Renal pelvis (tissue), 12 donors: ENCODE measurements at places on chromosomes 13 and 19.

GRCh38 chr13:48829536-48829935 lies 146.2 kb upstream of the FNDC3A start:
- no peak for DNase-seq

GRCh38 chr13:109255141-109255856 lies 531.1 kb downstream of the IRS2 start:
- DNase-seq: no peak

DNA sequence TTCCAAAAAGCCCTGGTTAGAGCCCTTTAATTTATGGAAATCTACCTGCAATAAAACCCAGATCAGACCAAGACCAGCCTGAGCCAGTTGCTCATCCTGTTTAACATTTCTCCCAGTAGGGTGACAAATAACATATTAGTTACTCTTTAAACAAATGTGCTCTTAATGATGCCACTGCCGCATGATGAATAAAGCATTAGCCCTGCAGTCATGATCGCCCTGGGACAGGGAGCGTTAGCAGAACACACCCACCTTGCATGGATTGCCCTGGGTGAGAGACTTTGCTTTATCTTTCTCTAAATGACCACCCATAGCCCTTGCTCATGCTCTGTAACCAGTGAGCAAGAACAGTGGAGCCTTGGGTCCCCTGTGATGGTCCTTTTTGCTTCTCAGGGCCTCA lies 362.4 kb downstream of the ENOX1 start:
- DNase-seq: no peak

- no peak for DNase-seq
Observed at GRCh38 chr13:21453387-21454081, 5.6 kb downstream of the ZDHHC20 start.

DNA sequence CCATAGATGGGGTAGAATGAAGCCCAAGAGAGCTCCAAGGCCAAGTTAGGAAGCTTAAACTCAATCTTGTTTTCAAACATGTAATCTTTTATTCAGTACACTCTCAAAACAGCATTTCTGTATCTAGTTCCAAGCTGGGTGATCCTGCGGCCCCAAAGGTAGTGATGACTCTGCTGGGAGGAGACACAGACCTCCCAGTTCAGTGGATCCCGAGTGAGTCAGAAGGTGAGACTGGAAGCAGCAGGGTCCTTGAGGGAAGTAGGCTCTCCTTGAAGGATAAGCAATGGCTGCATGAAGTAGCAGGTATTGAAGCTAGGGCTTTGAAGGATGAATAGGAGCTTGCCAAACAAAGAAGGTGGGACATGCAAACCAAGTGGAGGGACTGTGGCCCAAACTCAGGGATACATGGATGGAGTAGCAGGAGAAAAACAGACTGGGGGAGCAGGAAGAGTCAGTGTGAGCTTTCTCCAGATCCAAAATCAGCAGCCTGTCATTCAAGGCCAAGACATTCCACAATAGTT lies 9.6 kb downstream of the TINCR start:
- no peak for DNase-seq

GRCh38 chr13:110690516-110690915 lies 15.4 kb downstream of the CARS2 start:
- no peak for DNase-seq

DNA sequence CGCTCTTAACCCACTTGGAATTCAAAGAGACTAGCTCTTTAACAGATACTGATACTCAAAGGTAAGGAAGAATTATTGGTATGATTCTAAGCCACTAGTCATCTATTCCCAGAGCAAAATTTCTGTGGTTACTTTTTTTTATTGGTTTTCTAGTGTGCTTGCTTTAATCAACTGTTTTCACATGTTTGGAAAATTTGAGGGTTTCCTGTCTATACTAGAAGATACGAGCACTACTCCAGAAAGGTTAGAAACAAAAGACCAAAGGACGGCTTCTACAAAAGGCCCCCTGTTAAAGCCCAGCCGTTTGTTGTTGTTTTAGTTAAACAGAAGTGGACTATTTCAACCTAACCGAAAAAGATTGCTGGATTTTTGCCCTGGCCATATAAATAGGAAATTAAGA lies 18.5 kb upstream of the LPAR6 start:
- DNase-seq: no peak

DNA sequence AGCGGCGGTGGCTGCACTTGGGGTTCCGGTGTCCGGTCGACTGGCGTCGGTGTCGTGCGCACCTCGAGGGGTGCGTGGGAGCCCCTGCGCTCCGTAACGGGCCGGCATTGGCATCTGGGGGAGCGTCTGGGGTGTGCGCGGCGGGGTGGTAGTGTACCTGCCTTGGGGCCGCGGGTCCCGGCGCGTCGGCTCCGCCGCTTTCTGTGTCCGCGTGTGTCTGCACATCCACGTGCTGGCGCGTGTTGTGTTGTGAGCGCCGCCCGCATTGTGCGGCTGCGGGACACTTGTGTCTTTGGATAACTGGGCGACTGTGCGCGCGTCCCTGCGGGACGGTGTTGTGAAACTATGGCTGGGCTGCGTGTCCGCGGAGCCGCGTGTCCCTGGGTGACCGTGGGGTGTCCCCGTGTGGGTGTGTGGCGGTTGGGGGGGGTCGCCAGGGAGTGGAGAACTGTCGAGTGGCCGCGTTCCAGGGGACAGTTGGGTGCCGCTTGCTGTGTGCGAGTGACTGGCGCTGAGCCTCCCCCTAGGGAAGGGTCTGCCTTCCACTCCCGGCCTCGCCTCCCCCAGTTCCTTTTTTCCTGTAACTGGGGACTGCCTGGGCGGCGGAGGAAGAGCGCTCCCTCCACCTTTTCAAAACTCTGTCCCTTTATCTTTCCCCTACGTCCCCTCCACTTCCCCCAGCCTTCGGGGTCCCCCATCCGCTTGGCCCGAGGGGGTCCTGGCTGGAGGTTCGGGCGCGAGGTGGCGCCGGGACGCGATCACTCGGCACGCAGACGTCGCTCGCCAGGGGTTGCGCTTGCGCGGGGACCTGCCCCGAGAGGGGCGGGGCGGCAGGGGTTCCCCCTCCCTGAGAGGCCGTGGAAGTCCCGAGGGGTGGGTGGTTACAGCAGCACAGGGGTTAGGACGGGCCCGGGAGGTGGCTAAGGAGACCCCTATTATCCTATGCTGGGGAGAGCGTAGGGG lies 5.7 kb upstream of the NFIC start:
- DNase-seq: no peak
